A549 treated with dexamethasone at 1 μM for 4 hours (cell line): ENCODE measurements at places on chromosomes 11 and 22. TPM values are rescaled to one million over a fixed set of nuclear protein-coding genes. Genes with fewer than 3 reads are reported as not detected.

Gene GTSE1
- total RNA-seq = 22.7 to 34.7 TPM (median 33.6 TPM) in 5 replicates

Gene MYBPC3
- 0.05 to 0.08 TPM (median 0.07 TPM) in 5 replicates for total RNA-seq

Gene PNPLA5
- total RNA-seq = 0.03 to 0.14 TPM (median 0.05 TPM) in 3 of 5 replicates, not detected in the others

Gene NXF1
- 38.9 to 55.9 TPM (median 54.3 TPM) in 5 replicates for total RNA-seq

Gene ARHGEF17
- total RNA-seq = 7.8 to 14.7 TPM (median 12.1 TPM) in 5 replicates

Gene OR9I1
- not detected in 5 replicates for total RNA-seq

Gene DDIAS
- 14.1 to 19.0 TPM (median 16.3 TPM) in 5 replicates for total RNA-seq

Gene SCARF2
- total RNA-seq = 0.73 to 1.2 TPM (median 0.82 TPM) in 5 replicates

Gene KCNJ5
- 0.06 to 0.21 TPM in 2 of 5 replicates, not detected in the others for total RNA-seq

Gene LARGE2
- 1.7 to 2.8 TPM (median 2.6 TPM) in 5 replicates for total RNA-seq

Gene ANGPTL5
- total RNA-seq = 0.07 to 0.22 TPM (median 0.11 TPM) in 5 replicates

Gene APOL6
- 1.3 to 1.6 TPM (median 1.4 TPM) in 5 replicates for total RNA-seq

Gene LDHAL6A
- not detected in 5 replicates for total RNA-seq

Gene EFCAB6
- total RNA-seq = 0.39 to 0.65 TPM (median 0.52 TPM) in 5 replicates

Gene PHOX2A
- not detected in 5 replicates for total RNA-seq

Gene TYR
- total RNA-seq = not detected in 5 replicates

Gene MFNG
- total RNA-seq = 0.79 to 1.7 TPM (median 1.2 TPM) in 5 replicates

Gene TRIM49
- total RNA-seq = 0.05 to 0.20 TPM (median 0.17 TPM) in 5 replicates

Gene TEX54
- not detected in 5 replicates for total RNA-seq

Gene THY1
- 12.7 to 17.5 TPM (median 15.1 TPM) in 5 replicates for total RNA-seq

Gene SPI1
- total RNA-seq = 0.19 to 0.21 TPM in 2 of 5 replicates, not detected in the others

Gene TMEM25
- total RNA-seq = 0.28 to 0.70 TPM (median 0.45 TPM) in 5 replicates

Gene RAB36
- total RNA-seq = 6.1 to 8.3 TPM (median 7.7 TPM) in 5 replicates

Gene MMP13
- total RNA-seq = not detected in 5 replicates
